ENCODE measurements at places on chromosomes 5 and 9.
A peak's percentile ranks its signal among the peaks of the same experiment; 100 is the strongest.

GRCh38 chr5:147464211-147464610, 45.7 kb downstream of the DPYSL3 start:
- peak; percentile 69 for DNase-seq

GRCh38 chr5:150560401-150561191, 52.7 kb downstream of the NDST1 start:
- DNase-seq, result peak; percentile 72

DNA sequence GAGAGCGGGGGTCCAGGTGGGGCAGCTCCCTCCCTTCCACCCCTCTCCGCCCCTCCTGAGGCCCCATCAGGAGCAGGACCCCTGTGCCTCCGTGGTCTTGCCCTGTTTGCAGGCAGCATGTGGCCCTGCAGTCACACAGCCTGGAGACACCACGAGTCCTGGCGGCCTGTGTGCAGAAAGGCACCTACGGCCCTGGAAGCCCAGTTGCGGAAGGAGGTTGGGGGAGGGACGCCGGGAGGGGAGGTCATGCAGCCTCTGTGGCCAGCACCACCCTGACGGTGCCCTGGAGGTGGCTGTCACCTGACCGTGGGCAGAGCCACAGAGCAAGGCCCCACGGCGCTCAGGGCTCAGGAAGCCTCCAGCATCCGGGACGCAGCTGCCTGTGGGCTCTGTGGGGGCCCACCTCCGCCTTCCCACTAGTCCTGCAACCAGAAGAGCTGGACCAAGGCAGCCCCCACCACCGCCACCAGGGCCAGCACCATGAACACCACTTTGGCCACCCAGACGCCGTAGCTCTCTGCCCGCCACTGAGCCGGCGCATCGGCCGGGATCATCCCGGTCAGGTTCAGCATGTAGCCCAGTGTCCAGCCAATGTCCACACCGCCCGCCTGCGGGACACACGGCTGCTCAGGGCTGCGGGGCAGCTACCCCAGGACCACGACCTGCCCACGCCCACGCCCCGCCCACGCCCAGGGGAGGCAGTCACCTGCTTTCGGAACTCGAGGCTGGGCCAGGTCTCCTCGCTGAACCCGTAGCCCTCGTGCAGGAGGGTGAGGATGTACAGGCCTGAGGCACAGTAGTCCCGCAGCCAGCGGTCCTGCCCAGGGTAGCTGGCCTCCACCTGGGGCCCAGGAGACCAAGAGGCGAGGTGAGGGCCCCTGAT, 6.4 kb downstream of the ENTPD8 start:
- DNase-seq, result no peak

- DNase-seq, result no peak
These were observed 36.7 kb downstream of the FABP6 start for GRCh38 chr5:160266044-160266443.

DNA sequence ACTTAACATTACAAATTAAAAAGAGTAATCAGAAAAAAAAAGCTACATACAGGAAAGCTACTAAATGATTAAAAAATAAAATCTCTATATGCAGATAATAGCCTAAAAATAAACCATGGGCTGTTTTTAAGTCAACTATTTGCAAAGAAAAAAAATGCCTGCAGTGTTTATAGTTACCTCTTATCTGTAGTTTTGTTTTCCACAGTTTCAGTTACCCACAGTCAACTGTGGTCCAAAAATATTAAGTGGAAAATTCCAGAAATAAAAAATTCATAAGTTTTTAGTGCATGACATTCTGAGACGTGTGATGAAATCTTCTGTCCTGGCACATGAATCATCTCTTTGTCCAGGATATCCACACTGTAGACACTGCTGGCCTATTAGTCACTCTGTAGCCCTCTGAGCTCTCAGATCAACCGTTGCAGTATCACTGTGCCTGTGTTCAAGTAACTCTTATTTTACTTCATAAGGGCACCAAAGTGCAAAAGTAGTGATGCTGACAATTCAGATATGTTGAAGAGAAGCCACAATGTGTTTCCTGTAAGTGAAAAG, 59.2 kb downstream of the PRELID2 start:
- DNase-seq, result peak; percentile 95

- no peak for DNase-seq
These were observed 81.3 kb downstream of the IZUMO3 start for GRCh38 chr9:24464319-24464951.

DNA sequence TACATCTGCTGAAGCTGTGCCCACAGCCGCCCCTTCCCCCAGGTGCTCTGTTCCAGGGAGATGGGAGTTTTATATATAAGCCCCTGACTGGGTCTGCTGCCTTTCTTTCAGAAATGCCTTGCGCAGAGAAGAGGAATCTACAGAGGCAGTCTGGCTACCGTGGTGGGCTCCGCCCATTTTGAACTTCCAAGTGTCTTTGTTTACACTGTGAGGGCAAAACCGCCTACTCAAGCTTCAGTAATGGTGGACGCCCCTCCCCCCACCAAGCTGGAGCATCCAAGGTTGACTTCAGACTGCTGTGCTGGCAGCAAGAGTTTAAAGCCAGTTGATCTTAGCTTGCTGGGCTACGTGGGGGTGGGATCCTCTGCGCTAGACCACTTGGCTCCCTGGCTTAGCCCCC, 41.3 kb downstream of the RANBP17 start:
- no peak for DNase-seq

- no peak for DNase-seq
These were observed 427.6 kb upstream of the WWC1 start for GRCh38 chr5:167863883-167864282.

DNA sequence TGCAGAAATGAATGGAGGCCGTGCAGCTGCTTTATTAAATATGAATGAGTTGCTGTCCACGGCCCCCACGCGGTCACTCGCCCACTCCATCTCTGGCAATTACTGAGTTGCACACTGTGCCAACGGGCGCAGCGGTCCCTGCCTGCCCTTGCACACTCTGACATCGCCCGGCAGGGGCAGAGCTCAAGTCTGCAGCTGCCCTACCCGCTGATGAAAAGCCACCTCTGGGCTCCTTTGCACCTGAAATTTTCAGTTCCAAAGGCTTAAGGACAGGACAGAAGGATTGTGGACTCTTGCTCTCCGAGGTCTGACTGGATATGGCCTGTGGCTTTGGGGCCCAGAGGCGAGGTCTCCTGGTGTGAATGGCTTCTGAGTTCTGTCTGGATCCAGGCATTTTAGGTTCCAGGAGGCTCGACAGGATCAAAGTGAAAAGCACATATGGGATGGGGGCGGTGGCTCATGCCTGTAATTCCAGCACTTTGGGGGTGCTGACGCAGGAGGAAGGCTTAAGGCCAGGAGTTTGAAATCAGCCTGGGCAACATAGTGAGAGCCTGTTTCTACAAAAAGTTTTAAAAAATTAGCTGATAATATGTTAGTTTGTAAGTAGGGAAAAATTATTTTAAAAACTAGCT, 201.8 kb downstream of the PAX5 start:
- no peak for DNase-seq

DNA sequence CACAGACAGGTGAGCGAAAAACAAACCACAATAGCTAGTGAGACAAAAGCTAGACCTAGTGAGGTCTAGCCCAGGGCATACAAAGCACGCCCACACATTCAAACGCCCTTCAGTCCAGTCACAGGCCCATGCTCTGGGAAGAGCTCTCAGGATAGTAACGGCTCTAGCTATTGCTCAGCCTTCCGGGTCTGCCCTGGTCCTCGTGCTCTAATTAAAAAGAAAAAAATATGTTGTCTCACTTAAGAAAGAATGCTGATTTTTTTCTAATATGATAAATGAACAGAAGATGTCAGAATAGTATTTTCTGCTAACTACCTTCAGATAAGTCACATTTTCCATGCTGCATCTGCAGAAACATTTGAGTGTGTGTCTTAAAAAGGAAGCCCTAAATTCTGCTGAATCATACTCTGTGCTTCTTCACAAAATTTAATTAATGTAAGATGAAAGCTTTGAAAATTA, 94.5 kb downstream of the PLPP1 start:
- peak; percentile 62 for DNase-seq

DNA sequence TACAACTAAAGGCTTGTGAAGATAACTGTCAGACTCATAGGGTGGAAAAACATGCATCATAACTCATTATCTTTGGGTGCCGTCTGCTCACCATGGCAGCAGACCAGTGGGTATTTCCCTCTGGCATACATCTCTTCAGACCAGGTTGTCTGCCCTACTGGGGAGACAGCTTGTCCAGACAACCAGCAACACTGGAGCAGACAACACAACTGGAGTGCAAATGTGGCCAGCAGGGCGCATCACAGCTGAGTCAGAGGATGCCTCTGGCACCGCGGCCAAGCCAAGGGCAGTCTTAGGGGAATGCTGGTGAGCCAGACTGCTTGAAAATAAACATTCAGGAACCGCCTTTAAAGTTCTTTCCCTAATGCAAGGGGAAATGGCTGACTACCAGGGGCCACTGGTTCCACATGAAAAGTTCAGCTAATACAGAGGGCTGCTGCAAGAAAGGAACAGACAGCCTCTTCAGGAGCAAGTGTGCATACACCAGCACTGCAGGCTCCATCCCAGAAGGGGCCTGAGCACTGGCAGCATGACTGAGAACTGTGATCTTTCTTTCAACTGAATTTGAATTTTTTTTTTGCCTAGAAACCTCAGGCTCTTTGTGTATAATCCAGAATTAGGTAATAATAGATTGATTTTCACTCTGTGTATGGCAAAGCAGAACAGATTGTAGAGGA, 77.3 kb downstream of the MAMDC2 start:
- peak; percentile 94 for DNase-seq

DNA sequence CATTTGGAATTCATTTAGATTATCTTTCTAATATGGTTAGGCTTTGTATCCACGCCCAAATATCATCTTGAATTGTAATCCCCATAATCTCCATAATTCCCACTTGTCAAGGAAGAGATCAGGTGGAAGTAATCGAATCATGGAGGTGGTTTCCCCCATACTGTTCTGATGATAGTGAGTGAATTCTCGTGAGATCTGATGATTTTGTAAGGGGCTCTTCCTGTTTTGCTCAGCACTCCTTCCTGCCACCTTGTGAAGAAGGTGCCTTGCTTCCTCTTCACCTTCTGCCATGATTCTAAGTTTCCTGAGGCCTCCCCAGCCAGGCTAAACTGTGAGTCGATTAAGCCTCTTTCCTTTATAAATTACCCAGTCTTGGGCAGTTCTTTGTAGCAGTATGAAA, 527.5 kb upstream of the ARRDC3 start:
- no peak for DNase-seq

- DNase-seq, result no peak
These were observed 80.1 kb downstream of the NLN start for GRCh38 chr5:65802080-65802479.

GRCh38 chr5:123450640-123451039, 27.4 kb upstream of the CEP120 start:
- peak; percentile 48 for DNase-seq

GRCh38 chr5:2892466-2893000, 141.1 kb upstream of the IRX2 start:
- DNase-seq, result no peak

DNA sequence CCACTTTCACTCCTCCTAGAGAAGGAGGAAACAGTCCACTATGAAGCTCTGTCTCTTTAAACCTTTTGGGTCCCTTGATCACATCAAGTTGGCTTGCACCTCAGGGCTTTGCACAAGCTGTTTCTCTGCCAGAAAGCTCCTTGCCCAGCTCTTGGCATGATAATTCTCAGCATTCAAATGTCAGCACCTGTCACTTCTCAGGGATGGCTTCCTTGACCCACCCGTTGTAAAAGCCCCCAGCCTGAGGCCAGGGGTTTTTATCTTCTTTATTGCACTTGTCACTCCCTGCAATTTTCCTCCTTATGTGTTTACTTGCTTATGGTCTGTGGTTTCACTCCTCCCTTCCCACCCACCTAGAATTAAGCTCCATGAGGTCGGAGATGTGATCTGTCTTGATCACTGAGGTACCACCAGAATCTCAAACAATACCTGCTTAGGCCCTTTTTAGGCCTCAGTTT, 200.7 kb upstream of the TBC1D2 start:
- DNase-seq, result no peak

- no peak for DNase-seq
These were observed 169.4 kb upstream of the GLRA1 start for GRCh38 chr5:152094060-152094459.

- no peak for DNase-seq
These were observed 4.7 kb upstream of the SOWAHA start for GRCh38 chr5:132808448-132808847.

DNA sequence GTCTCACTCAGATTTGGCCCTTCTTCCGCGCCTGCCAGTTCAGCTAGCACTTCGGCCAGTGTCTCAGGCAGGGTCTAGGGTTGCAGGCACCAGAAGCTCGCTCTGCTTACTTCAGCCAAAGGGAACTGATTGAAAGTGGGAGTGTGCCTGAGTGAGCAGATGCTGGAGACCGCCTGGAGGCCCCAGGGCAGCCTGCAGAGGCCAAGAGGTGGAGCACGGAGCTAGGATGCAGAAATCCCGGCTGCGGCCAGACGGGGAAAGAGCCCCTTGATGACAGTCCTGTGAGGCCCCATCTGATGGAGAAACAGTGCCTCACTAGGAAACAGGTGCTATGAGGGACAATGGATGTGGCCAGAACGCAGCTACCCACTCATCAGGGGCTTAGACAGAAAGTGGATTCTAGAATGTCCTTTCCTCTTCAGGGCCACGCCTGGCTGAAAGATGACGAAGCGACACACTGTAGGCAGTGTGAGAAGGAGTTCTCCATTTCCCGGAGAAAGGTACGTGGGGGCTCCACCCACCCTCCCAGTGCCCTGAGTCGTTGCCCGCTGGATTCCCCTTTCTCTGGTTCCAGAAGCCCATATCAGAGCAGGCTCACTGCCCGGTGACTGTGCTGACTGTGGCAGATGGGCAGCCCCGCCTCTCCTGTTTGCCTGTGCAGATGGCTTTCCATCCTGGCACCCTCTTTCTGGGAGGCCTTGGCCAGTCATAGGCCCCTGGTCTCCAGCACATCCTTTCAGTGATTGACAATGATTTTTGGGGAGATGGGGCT, 16.1 kb downstream of the HNRNPH1 start:
- DNase-seq, result no peak

DNA sequence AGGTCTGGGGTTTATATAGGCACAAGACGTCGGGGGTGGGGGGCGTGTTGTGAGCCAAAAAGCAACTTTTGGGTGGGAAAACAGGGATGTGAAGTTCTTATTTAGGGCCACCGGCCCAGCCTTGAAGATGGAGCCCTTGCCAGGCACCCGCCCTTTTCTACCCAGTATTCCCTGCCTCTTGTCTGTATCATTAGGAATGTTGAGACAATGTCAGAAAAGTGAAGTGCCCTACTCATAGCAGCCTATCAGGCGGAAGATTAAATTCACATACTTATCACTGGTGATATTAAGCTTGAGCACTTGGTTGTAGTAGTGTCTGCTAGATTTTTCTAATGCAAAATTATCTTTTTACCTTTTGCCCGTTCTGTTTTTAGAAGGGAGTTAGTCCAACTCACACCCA, 293.5 kb downstream of the CDH10 start:
- DNase-seq, result no peak

DNA sequence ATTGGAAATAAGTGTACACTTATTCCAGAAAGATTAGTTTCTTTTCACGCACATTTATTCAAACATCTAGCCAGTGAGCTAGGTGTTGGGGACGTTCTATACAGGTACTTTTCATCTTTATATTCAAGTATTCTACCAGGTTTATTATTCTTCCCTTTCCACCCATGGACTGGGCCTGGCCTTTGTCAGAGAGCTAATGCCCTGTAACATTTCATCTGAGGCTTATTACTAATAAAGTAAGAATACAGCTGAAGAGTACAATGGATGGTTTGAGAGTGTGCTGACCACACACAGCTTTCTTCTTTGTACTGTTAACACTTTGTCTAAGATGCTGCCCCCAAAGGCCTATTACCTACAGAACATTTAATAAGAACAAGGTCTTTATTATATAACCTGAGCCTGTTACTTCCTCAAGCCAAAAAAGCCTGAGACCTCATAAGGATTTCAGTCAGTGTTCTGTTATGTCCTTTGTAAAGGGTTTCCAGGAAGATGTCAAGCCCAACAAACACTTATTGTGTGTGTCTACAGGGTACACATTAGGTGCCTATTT, 93.5 kb downstream of the ZNF608 start:
- DNase-seq, result no peak

GRCh38 chr5:142275496-142275895, 49.3 kb downstream of the SPRY4 start:
- DNase-seq, result no peak
